Nephron progenitor cell (in vitro differentiated cells): ENCODE measurements at places on chromosomes 16 and 17.

- no peak for DNase-seq
Measured at GRCh38 chr17:29661213-29661612, 38.5 kb upstream of the CORO6 start.

- DNase-seq = no peak
Measured at GRCh38 chr16:6891496-6891895, 441.1 kb upstream of the RBFOX1 start.

DNA sequence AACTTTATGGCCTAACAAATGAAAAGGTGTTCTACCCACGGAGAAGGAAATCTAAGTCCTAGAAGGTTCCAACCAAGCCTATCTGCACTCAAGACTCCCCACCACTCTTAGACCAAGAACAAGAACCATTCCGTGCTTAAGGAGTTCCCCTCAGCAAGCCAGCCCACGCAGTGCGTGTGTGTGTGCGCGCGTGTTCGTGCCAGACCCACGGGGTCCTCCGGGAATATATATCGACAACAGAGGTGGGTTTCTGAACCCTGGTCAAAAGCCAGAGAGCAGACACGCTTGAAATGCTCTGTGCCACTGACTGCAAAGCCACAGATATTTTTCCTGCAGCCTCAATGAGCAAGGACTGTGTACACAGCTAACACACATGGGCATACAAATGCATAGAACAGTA is 70.7 kb downstream of the SLC39A11 start:
- no peak for DNase-seq

GRCh38 chr16:89409161-89409711 is 81.1 kb downstream of the ANKRD11 start:
- no peak for DNase-seq

GRCh38 chr17:42924891-42925290 is 24.3 kb downstream of the G6PC1 start:
- no peak for DNase-seq

GRCh38 chr16:23847948-23848347 is 12.2 kb downstream of the PRKCB start:
- DNase-seq = no peak

DNA sequence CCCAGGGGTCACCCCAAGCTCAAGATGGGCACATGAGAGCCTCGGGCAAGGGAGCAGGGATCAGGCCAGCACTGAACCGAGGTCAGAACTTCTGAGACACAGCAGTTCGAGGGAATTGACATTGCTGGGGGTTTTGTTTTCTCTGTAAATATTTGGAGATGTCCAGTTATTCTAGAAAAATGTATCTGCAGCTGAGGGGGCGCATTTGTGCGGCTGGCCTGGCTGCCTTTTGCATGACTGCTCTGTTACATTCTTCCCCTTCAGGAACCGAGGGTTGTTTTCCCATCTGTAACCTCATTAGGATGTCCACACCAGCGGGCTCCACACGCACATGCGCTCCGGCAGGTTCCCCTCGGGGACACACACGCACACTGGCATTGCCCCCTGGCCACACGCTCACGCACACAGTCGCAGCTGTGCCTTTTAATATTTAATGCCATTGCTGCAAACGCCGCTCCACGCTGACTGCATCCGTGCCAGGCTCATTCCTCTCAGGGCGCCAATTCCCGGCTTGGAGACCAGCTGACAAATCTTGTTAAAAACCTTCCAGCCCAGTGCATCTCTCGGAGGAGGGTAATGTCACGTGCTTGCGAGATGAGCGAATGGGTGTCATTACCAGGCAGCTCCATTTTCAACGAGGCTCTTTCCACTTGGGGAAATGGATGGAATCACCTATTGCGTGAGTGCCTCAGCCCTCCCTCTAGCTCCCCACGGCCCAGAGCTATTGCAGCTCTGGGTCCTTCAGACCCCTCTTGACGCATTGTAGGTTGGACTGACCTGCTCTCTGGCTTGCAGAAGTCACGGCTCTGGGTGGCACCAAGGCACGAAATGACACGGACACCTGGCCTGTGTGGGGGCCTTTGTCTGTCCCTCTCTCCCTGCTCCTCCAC is 13.1 kb downstream of the CCR7 start:
- no peak for DNase-seq

GRCh38 chr17:50033316-50033715 is 22.6 kb upstream of the ITGA3 start:
- DNase-seq = no peak

DNA sequence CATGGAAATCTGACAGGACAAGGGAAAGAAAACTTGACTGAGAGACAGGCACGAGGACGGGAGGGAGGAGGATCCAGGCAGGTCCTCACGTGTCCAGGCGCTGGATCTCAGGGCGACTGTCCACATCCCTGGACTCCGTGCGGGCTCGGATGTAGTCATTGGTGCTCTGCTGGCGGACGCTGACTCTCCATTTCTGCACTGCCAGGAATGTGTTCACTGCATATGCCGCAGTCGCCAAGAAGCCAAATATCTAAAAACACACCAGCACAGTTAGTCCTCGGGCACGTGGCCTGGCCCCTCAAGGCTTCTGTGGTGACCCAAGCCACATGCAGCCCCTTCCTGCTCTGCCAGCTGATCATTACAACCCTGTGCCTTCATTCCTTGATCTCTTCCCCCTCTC is 17.5 kb downstream of the CMTM3 start:
- no peak for DNase-seq

DNA sequence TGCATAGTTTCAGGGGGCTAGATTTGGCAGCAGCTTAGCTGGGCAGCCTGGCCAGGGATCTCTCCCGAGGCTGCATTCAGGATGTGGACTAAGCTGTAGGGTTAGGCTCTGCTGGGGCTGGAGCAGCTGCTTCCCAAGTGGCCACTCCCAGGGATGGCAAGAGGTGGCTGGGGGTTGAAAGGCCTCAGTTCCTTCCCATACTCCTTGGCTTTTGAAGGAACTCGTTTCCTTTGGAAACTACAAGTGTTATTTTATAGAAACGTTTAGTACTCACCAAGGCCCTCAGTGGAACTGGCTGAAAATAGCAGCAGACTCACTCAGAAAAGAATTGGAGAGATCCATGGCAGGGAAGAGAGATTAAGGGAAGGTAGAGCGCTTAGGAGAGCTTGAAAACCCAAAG is 76.4 kb downstream of the WWP2 start:
- no peak for DNase-seq

DNA sequence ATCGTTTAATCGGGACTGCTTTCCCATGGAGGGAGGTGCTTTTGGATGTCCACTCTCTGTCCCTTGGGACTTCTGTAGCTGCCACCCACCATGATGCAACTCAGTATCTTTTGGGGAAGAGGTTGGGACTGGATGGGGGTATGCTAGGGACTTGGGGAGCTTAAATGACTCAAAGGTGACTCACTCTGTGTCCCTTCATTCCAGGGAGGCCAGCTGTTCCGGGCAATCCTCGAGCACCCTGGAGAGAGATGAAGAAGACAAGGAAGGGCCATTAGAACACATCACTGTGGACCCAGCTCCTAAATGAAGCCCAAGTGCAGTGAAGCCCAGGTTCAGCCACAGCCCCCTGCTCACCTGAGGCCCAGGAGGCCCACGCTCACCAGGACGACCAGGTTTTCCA is 4.6 kb downstream of the COL1A1 start:
- no peak for DNase-seq

DNA sequence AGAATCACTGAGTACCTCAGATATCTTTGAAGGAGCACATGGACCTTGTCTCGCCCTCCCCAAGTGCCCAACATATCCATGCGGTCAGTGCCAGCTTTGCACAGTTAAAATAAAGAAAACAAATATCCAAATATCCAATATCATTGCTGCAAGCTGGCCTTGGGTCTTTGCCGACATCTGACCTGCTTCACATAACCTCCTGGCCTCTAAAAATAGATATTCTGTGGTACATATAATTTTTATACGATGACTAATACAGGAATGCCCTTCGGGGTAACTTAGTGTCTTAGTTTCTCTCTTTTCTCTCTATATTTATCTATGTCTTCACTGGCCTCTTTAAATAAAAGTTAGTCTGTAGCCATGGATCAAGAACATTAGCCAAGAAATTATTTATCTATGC is 67.8 kb downstream of the MAF start:
- DNase-seq = no peak

DNA sequence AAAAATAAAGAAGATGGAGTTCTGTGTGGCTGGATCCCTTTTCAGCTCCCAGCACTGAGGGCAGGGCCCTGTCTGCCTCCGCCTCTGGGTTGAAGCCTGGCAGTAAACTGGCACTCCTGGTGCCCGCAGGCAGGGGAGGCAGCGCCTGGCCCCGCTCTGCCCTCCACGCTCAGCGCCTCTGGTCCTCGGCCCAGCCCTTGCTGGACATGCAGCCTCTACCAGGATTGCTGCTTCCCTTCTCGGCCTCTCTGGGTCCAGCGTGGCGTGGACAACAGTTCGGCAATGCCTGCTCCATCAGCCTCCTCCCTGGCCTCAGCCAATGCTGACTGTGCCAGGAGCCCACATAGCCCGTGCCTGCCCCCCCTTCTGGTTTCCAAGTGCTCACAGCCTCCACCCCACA is 84.4 kb upstream of the CHMP6 start:
- DNase-seq = no peak

- DNase-seq = no peak
Measured at GRCh38 chr16:2092256-2092620, 43.5 kb downstream of the PKD1 start.

GRCh38 chr17:9226794-9227135 is 205.5 kb downstream of the NTN1 start:
- no peak for DNase-seq

DNA sequence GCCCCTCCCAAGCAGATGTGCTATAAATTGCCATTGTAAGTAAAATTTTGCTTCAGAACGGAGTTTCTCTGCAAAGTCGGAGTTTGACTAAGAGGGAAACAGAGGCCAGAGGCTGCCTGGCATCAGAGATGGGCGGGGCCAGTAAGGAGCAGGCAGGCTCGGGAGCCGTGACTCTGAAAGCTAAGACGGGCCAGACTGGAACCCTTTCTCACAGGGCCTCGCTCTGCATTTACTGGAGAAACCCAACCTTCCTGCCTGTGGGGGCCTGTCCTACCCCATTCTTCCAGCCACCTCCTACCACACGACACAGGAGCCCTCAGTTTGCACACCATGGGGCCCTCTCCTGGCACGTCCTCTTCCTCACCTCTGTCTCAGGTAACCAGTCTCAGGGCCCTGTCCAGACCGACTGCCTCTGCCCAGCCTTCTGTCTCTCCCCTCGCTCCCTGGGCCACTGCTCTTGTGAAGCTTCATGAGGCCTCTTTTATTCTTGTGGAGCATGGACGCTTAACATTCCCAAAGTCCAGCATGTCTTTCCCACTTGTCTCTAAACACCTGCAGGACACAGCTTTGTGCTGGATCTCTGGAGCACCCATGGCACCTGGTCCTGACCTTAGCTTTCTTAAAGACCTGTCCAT is 48.4 kb upstream of the ACSF3 start:
- DNase-seq = no peak

DNA sequence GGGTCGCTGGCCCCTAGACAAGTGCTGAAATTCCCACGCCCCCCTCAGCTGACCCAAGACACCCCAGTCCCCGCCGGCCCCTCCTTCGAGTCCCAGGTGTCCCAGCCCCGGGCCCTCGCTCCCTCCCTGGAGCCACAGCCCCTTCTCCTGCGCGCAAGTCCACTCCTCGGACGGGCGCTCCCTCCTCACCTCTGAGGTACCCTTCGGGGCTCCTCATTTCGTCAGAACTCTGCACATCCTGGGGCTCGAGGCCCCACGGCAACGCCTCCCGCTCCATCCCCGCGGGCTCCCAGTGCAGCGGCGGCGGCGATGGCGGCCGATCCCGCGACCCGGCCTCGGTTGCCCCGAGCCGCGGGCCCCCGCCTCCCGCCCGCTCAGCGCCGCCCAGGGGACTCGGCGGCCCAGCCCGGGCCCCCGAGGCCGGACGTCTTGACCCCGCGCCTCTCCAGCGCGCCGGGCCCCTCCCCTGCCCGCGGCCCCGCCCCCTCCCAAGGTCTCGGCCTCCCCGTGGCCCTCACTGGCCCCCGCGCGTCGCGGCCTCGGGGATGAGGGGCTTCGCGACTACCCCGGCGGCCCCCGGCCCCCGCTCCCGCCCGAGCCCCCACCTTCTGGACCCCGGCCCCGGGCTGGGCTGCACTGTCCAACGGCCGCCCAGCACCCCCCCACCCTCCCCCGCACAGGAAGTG is at the start of gene ZNF768:
Gene ZNF768, minus strand, starts transcription at position 430 of the 686 bp plus-strand sequence. Its CDS starts 153 bp downstream, at position 277.
- DNase-seq = peak; percentile 77

- no peak for DNase-seq
Measured at GRCh38 chr16:4064950-4065352, 51.3 kb downstream of the ADCY9 start.
